ENCODE measurements at places on chromosomes 7 and 10.

- DNase-seq: no peak
Measured at GRCh38 chr7:85805656-85806055, 618.8 kb upstream of the SEMA3D start.

GRCh38 chr7:99601656-99602310 is 3.7 kb downstream of the TMEM225B start:
- DNase-seq: no peak

DNA sequence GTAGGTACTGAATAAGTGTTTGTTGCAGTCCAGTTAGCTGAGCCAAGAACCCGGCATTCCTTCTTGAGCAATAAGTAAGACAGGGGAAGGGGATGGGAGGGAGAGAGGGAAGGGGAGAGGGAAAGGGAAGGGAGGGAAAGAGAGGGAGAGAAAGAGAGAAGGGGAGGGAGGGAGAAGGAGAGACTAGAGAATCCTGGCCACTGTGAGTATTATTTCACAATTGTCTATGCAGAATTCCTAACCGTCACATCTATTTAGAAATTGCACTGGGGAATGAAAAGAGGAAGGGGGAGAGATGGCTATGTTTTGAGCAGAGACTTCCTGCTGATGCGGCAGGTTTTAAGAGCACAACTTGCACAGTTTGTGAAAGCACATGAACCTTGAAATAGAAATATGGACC is 251.4 kb upstream of the ZMIZ1 start:
- DNase-seq: no peak

DNA sequence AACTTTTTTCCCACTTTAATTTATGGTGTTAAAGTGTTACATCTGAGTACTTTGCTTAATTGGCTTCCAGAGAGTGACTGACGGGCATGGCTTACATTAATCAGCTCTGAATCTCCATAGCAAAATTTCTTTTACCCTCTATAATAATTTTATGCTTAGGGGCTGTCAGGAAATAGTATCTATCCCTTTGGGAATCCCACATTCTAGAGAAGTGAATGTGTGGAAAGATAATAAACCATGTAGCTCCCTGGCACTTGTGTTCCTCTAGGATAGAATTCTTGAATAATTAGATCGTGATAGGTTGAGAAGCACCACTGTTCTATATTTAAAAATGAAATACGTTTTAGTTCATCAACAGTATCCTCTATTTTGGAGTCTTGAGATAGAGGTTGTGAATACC is 89.6 kb downstream of the DNAJB9 start:
- DNase-seq: no peak

GRCh38 chr7:43123457-43123856 is 11.0 kb downstream of the HECW1 start:
- DNase-seq: no peak

DNA sequence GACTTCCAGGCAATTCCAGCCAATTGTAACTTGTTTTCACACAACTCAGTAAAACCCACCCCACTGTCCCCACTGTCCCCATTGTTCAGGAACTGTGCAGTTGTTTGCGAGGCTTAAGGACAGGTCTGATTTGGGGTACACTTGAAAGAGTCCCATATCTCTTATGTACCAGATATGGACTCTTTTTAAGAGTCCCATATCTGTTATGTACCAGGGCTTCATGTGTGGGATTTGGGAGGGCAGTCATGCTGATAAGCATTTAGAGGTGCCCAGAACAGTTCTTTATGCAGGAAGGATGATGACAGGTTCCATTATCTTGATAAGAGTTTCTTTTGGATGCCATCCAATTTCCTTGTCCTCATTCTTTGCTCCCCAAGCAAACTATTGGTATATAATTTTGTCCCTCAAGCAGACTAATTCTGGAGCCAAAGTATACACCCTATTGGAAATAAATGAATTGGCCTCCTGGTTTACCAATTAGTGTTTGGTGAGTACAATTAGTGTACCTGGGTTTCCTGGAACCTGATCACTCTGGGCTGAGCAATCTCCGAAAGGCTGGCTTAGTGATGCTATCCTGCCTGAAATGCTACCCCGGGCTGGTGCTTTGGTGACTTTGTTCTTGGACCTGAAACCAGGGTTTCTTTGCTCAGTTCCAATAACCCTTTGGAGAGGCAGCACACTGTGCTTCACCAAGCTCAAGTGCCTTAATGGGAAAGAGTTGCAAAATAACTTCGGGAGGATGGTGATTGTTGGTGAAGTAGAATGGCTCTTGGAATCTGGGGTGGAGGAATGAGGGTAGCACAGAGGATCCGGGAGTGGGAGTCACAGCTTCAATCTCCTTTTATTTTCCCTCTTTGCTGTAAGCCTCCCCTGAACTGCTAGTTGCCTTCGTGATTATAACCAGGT is 6.2 kb upstream of the DMBT1 start:
- DNase-seq: no peak

- no peak for DNase-seq
Measured at GRCh38 chr7:68892236-68892635, 706.0 kb upstream of the AUTS2 start.

DNA sequence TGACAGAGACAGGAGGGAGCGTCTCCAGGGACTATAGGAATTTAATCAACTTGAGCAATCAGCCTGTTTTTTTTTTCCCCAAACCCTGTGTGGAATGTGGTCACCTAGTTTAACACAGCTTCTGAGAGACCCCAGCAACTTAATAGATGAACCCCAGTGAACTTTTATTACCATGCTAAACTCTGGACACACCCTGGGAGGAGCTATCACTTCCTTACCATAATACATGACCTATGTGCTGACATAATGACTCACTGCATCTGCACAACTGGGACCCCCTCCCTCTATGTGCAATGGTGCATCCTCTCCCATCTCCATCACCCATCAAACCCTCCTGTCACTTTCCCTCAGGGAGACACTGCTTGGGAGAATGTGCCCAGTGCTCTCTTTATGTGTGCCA is 83.7 kb downstream of the EPC1 start:
- DNase-seq: no peak

- DNase-seq: peak; percentile 38
Measured at GRCh38 chr10:63819753-63820329, 298.6 kb downstream of the REEP3 start.

GRCh38 chr10:58174831-58175230 is 92.9 kb downstream of the IPMK start:
- no peak for DNase-seq

DNA sequence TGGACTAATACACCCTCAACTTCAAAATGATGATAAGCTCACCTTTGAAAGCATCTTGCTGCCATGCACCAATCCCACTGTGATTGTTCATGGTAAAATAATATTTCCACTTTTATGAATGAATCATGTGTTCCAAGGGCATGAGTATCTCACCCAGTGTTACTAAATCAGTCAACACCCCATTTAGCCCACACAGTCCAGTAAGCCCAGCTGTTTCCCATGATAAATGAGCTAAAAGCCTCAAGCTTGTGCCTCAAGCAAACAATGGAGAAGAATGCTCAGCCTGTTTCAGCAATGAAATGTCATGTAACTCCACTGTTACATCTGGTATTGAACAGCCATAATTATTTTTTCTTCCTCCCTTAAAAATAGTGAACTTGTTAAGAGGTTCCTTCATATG is 442.5 kb downstream of the XPNPEP1 start:
- DNase-seq: no peak

- no peak for DNase-seq
Measured at GRCh38 chr10:75935650-75936400, 504.4 kb downstream of the LRMDA start.

GRCh38 chr10:16384021-16384420 is 52.8 kb upstream of the PTER start:
- DNase-seq: no peak

DNA sequence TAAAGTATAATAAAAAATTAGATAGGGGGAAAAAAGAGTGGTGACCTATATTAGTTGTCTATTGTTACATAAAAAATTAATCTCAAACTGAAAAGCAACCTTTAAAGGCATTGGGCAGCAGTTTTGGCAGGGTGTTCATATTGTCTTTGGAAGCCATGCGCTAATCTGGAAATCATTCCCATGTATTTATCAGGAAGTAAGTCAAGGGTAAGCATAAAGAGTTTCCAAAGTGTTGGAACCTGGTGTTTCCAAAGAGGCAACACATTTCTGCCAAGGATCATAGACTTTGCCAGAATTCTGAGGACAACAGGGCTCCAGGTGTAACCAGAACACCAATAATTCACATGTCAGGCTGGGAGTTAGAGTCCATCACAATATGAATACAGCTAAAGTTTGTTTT is 55.7 kb upstream of the EGFR start:
- DNase-seq: no peak

DNA sequence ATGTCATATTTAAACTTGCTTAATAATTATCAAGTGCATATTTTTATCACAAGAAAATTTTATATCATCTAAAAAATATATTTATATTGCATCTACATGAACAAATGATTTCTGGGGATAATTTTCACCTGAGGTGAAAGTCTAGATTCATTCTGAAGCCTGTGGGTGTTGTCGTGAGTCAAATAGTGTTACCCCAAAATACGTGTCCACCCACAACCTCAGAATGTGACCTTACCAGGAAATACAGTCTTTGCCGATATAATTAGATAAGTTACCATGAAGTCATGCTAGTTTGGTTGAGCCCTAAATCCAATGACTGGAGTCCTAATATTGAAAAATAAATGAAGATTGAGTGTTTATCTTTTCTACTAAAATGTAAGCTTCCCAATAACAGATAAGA is 203.0 kb upstream of the MDFIC start:
- DNase-seq: no peak

DNA sequence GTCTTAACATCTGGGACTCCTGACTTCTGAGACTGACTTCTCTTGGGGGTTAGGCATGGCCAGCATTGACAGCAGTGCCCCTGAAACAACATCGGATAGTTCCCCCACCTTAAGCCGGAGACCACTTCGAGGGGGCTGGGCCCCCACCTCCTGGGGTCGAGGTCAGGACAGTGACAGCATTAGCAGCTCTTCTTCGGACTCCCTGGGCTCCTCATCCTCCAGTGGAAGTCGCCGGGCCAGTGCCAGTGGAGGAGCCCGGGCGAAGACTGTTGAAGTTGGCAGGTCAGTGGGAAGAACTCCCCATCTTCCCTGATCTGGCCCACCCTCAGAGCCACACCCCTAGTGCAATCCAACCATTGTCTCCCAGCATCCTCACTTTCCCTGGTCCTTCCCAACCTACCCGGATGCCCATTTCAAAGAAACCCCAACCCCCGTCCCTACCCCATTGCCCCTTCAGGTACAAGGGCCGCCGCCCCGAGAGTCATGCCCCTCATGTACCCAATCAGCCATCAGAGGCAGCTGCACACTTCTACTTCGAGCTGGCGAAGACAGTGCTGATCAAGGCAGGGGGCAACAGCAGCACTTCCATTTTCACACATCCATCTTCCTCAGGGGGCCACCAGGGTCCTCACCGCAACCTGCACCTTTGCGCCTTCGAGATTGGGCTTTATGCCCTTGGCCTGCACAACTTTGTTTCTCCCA is 12.1 kb downstream of the ZSWIM8 start:
- DNase-seq: no peak

- DNase-seq: peak; percentile 67
Measured at GRCh38 chr10:10872035-10872673, 145.5 kb upstream of the CELF2 start.

All from hepatic stellate cell (primary cell).